ENCODE measurements at places on chromosomes 6 and 20.

GRCh38 chr20:24407151-24407550 lies 62.3 kb upstream of the SYNDIG1 start:
- DNase-seq, result no peak

DNA sequence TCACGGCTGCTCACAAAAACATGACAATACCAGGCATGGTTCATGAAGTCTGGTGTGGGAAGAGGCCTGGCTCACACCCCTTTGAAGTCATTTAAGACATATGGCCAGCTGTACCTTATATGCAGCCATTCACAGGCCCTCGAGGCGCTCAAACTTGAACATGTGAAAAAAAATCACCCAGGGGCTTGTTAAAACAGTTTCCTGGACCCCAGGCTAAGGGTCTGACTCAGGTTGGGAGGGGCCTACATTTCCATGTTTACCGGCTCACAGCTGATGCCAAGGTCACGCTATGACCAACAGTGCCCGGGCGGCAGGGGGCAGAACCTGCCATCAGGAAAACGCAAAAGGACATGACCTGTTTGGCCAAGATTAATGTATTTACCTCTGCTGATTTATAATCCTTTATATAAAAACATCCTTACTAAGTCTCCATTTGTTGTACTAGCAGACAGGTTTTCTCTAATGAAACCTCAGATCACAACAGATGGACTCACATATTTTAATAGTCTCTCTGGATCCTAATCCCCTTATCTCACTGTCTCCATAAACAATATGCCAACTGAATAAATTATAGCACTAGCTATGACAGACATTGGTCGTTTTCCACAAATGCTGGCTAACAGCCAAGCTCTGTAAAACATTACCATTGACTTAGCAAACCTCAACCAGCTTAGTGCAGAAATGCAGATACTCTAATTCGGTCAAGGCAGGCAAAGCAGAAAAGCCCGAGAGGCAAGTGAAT lies 19.9 kb downstream of the EZR start:
- DNase-seq, result no peak

DNA sequence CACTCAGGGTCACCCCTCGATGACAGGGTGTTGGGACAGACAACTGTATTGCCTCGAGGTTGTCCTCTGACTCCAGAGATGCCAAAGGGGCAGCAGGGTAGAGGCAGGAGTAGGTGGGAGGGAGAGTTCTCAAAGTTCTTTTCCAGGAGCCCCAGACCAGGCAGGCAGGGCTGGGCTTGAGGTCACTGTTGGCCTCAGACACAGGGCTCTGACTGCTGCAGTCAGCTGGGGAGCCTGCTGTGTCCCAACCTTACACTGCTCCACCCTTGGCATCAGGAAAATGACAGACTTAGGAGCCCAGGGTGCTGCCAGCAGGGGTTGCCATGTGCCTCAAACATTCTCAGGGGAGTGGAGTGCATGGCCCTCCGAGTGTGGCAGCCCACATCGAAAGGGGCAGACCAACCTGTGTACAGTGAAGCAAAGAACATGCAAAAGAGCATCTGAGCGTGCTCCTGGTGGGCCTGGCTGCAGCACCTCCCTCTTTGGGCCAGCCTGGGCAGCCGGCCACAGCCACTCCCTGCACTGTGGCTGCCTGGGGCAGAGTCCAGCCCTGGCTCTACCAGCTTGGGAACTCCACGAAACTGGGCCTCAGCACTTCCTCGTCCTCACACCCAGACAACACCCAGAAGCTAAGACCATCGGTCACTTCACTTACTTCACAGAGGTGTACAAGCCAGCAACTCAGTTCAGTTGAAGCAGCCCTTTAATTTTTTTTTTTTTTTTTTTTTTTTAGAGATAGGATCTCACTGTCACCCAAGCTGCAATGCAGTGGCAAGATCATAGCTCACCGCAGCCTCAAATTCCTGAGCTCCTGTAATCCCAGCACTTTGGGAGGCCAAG lies 24.0 kb downstream of the C6orf132 start:
- DNase-seq, result no peak

DNA sequence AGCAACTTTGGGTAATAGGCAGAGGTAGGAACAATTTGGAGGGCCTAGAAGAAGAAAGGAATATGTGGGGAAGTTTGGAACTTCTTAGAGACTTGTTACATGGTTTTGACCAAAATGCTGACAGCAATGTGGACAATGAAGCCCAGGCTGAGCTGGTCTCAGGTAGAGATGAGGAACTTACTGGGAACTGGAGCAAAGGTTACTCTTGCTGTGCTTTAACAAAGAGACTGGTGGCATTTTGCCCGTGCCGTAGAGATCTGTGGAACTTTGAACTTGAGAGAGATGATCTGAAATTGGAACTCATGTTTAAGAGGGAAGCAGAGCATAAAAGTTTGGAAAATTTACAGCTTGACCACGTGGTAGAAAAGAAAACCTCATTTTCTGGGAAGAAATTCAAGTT lies 28.3 kb upstream of the TMEM200A start:
- no peak for DNase-seq

GRCh38 chr20:36493051-36493800 lies 48.1 kb upstream of the MYL9 start:
- DNase-seq, result no peak

DNA sequence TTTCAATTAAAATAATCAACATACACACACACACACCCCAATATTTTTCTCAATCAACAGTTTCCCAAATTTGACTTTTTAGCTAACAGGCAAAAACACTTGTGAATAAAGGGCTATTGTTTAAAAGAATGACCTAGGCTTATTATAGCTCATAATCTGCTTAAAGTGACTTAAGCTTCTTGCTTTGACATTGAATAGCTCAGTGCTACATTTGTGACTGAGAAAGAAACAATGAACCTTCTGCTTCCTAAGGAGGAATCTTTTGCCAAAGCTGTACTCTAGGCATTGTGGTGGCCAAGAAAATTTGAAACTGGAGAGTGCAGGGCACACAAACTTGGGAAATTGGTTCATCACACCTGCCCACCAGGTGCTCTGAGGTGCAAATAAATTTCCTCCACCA lies 282.0 kb downstream of the SYNE1 start:
- DNase-seq, result no peak

- DNase-seq, result no peak
These were observed 223.4 kb downstream of the FOXC1 start for GRCh38 chr6:1832844-1833787.

- no peak for DNase-seq
These were observed 14.7 kb downstream of the MUCL3 start for GRCh38 chr6:30955367-30956042.

DNA sequence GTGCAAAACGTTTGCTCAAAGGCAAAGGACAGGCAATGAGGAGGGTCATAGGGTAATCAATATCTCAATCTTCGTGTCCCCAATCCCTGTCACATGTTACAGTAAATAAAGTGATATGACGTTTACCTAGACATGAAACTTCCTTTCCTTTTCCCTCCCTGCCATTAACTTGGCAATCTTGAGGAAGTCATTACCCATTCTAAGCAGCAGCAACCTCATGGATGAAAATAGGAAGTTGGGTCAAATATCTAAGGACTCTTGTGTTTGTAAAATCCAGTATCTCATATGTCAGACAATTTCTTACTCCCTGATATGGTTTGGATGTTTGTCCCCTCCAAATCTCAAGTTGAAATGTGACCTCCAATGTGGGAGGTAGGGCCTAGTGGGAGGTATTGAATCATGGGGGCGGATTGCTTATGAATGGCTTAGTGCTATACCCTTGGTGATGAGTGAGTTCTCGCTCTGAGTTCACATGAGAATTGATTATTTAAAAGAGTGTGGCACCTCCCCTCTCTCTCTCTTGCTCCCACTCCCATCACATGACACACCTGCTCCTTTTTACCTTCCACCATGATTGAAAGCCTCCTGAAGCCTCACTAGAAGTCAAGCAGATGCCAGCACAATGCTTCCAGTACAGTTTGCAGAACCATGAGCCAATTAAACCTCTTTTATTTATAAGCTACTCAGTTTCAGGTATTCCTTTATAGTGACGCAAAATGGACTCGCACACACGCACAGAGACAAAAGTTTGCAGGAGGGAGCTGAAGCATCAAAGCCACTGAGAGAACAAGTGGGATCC lies 545.9 kb upstream of the JARID2 start:
- no peak for DNase-seq

DNA sequence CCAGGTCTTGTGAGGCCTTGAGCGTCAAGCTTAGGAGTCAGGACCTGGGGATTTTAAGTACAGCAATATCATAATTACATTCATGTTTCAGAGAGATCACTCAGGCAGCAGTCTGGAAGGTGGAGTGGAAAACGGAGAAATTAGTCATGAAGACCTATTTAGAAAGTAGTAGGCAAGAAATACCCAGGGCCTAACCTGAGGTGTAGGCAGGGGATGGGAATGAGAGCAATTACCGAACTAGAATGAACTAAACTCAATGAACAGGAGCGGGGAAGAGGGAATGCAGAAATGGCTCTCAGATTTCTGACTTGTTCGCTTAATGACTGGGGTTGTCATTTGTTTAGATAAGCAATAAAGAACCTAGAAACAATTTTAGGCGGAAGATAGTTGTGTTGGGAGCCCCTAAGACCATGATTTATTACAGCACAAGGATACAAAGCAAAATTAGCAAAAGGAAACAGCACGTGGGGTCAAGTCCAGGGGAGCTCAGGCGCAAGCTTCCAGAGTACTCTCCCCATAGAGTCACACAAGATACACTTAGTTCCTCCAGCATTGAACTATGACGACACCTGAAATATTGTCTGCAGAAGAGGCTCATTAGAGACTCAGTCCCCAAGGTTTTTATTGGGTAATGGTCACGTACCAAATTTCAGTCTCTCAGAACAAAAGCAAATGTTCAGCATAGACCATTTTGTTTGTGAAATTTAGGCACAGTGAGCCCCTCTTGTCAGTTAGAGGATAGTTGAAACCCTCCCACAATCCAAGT lies 178.8 kb upstream of the AKAP12 start:
- DNase-seq, result no peak

DNA sequence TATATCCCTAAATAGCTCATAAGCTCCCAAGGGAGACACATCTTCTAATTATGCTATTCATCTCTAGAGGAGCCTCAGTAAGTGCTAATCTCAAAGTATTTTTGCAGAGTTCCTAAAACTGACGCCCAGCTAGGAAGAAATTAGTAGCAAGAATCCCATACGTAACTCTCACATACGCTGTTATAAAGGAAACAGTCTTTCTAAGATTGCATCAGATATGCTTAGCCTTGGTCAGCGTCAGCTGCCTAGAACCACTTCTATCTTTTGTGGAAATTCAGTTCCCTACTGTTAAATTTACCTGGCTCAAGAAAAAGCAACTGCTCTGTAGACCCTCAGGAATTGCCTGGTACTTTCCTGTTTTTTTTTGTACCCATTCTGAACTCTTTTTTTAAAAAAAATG lies 13.6 kb downstream of the RIPOR2 start:
- no peak for DNase-seq

DNA sequence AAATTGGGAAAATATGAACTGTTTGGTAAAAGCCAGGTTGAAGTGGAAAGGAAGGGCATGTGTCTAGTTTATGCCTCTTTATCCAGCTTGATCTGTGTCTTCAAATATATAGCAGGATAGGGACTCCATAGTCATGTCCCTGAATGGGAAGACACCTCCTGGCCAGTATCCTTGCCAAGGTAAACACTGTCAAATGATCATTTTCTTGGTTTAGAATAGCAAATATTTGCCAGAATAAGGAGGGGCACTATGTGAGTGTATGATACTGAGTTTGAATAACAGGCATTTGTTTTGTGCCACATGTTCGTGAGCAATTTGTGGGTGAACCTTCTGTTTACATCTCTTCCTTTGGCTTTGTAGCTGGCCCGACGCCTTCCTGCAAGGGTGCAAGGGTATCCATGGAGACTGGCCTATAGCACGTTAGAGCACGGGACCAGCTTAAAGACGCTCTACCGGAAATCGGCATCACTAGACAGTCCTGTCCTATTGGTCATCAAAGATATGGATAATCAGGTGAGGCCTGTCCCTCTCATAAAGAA lies 34.2 kb upstream of the HINT3 start:
- no peak for DNase-seq

All from RWPE2 (cell line).